ENCODE measurements at places on chromosomes 1 and 21. TPM values are rescaled to one million over a fixed set of nuclear protein-coding genes. Genes with fewer than 3 reads are reported as not detected.

KRTAP10-12 gene
- not detected for total RNA-seq

BOLA1 gene
- 30.0 TPM for total RNA-seq

ERG gene
- not detected for total RNA-seq

GUCA2B gene
- not detected for total RNA-seq

CD244 gene
- total RNA-seq, result not detected

ANGPTL1 gene
- 0.09 TPM for total RNA-seq

ELF3 gene
- total RNA-seq, result 288 TPM
